NCI-H187 (cell line): ENCODE measurements at places on chromosomes 2 and 18.

- no peak for DNase-seq
These were observed 31.4 kb downstream of the MAP4K4 start for GRCh38 chr2:101728865-101729264.

- DNase-seq: no peak
These were observed 50.6 kb downstream of the SLC9A4 start for GRCh38 chr2:102523651-102524050.

DNA sequence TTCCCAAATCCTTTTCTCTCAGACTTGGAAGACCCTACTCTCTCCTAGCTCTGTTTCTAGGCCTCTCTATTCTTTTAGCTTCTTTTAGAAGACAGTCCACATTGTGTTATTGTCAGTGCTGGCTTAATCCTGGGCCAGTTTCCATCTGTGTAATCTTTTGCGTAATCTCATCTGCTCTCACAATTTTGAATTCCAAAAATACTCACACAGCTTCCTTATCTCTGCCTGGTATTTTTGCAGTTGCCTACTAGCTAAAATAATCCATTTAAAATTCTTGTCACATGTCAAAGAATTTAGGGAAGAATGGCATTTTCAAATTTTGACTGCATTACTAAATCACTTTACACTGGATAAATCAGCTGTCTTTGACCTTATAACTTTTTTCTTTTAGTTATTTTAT lies 200.6 kb upstream of the MEX3C start:
- DNase-seq: no peak

DNA sequence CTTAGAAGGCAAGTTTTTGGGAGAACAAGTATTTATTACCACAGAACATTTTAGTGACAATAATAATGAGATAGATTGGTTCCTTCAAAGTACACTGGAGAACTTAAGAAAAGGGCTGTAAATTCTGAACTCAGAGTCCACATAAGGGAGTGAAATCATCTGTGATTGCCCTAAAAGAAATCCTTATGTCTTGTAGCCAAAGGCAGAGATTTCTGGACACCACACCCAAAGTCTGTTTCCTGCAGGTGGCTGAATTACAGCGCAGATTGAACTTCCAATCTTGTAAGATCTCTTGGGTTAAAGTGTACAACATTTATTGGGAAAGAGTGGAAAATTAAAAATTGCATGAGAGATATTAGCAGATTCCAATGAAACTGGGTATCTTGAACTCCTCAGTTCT lies 143.8 kb downstream of the TAF4B start:
- no peak for DNase-seq

DNA sequence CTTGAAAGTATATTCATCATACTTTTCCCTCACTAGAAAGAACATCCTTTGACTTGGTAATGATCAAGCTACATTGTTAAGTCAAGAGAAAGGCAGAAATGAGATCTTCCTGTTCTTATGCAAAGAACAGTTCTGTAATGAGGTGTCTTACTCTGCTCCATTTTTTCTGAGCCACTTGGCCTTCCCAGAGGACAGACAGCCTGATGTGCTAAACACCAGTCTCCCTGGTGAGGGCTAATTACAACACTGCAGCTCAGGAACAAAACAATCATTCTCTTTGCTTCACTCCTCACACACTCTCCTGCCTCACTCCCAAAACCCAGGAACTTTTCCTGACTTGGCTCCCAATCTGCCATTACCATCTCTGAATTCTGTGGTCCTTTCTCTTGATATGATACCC lies 25.6 kb downstream of the TACR1 start:
- DNase-seq: no peak

- no peak for DNase-seq
These were observed 92.1 kb downstream of the TMEM18 start for GRCh38 chr2:584863-585823.

- no peak for DNase-seq
These were observed 118.6 kb downstream of the ANKRD44 start for GRCh38 chr2:197191940-197192322.

- DNase-seq: no peak
These were observed 114.7 kb downstream of the TNS1 start for GRCh38 chr2:217887841-217888701.

- DNase-seq: no peak
These were observed 238.4 kb upstream of the ETAA1 start for GRCh38 chr2:67158718-67159117.

DNA sequence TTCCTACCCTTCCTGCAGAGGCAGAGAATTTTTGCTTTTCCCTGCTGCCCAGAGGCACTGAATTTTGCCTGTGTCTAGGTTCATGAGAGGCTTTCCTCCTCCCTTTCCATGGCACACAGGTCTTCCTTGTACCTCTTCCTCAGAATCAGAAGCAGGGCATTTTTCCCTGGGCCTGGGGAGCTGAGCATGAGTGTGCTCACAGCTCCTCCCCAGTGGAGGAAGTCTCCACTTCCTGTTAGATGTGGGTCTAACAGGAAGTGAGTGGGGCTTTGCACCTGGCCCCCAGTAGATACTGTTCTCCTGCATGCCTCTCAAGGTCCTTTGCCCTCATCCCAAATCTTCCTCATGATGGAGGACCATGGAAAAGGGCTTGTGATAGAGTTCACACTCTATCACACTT lies 297.2 kb upstream of the FIGN start:
- DNase-seq: no peak

- peak; percentile 32 for DNase-seq
These were observed 9.5 kb upstream of the SLC1A4 start for GRCh38 chr2:64979744-64980143.

DNA sequence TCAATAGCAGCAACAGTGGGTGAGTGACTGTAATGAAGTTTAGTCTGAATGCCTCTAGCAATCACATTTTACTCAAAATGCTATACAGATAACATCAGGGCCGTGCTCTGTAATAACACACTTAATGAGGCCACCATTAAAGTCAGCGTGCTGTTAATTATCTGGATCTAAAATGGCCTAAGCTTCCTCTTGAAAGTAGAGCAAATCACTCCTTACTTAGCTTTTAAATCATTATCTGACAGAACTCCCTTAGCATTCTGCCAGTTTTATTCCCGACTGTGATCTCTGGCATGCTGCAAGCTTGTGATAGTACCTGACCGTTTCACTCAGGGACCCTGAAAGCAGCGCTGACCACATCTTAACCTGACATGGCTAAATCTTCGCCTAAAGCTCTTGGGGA lies 9.0 kb downstream of the RPS7 start:
- no peak for DNase-seq

- no peak for DNase-seq
These were observed 3.6 kb downstream of the ACP1 start for GRCh38 chr2:268323-268722.

GRCh38 chr2:100252811-100253698 lies 69.2 kb downstream of the LONRF2 start:
- no peak for DNase-seq

- DNase-seq: no peak
These were observed 2.7 kb downstream of the VSNL1 start for GRCh38 chr2:17543131-17543660.

- no peak for DNase-seq
These were observed 44.8 kb downstream of the SPP2 start for GRCh38 chr2:234095301-234095700.

DNA sequence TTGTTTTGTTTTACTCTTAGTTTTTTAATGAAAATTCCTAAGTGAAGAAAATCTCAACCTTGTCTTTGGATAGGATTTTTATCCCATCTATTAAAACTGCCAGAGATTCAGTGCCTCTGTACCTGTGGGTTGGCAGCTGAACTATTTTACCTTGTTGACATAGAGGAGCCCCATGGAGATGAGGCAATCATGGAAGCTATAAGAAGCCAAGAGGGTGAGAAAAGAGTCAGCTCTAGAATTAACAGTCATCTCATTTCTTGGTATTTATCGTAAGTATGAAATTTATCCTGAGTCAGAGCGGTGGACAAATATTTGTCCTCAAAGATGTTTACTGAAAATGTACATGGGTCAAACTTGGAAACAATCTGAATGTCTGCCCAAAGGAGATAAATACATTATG lies 35.8 kb upstream of the PGAP1 start:
- DNase-seq: no peak

DNA sequence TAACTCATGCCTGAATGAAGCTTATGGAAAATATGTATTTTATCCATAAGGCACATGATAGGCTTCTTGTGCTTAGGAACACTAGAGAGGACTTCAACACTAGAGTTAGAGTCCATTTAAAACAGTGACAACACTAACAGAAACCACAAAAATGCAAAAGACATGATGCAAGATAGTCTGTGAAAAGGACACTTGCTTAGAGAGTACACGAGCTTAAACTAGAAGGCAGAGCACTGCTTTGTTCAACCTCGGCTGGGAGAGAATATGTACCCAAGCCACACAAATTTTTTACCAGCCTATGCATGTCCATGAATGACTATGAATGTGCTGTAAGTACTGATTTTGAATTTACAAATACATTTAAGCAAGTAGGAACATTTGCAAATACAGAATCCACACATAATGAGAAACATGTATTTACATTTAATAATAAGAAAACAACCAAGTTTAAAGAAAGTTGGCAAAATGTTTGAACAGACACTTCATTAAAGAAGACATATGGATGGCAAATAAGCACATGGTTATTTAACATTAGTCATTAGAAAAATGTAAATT lies 130.6 kb downstream of the SPOPL start:
- no peak for DNase-seq

DNA sequence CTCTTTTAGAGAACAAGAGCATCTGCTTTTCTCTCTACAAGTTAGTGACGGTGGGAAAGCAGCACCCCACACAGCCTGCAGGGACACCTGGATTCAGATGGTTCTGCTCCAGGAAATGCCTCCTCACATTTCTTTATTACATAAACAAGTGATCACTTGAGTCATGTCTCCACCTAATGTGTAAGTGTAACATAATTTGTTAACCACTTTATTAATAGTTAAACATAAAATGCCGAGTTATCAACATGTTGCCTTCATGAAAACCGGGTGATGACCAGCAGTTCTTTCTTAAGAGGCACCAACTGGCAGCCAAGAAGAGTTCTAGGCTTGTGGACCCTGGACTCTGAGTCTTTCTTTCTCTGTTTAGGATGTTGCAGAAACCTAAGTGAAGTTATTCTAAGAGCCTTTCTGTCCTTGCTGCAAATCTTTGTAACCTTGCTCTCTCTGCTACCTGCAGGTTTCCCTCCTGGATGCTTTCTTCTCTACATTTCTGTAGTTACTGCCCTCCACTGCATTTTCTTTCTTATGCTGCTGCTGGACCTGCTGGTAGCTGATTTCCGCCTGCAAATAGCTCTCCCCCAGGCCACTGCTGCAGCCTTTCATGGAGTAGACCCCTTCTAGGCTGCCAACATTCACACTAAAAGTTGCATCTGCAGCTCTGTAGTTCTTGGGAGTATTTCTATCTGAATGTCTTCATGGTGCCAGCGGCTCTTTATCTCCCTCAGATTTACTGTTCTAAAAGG lies 24.3 kb downstream of the UPP2 start:
- DNase-seq: no peak

- no peak for DNase-seq
These were observed 77.7 kb downstream of the KCTD18 start for GRCh38 chr2:200431996-200432705.

GRCh38 chr18:8031496-8031895 lies 464.4 kb downstream of the PTPRM start:
- DNase-seq: no peak

DNA sequence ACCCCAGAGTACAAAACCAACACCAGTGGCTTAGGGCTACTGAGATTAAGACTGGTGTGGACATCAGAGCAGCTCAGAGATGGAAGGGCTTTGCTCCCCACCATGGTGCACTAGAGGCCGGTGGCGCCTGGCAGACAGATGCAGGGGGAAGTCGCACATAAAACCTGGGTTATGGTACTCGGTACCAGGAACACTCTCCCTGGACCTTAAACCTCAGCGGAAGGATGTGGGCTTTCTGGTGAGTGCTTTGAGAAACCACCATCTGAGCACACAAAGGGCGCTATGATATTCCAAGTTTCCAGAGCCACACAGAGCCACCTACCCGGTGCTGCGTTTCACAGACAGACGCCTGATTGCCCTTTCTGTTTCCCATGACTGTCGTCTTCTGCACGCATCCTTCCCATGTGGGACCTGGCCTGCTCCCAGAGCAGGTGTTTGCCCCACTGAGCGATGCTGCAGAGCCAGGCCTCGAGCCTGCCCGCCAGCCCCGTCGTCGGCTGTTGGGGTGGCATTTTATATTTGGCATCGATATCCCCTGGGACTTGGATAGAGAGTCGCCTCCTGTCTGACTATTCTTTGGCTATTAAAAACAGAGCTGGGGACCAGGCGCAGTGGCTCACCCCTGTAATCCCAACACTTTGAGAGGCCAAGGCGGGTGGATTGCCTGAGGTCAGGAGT lies 89.5 kb upstream of the ODC1 start:
- no peak for DNase-seq

- DNase-seq: no peak
These were observed 59.9 kb upstream of the CYRIA start for GRCh38 chr2:16725549-16725948.

DNA sequence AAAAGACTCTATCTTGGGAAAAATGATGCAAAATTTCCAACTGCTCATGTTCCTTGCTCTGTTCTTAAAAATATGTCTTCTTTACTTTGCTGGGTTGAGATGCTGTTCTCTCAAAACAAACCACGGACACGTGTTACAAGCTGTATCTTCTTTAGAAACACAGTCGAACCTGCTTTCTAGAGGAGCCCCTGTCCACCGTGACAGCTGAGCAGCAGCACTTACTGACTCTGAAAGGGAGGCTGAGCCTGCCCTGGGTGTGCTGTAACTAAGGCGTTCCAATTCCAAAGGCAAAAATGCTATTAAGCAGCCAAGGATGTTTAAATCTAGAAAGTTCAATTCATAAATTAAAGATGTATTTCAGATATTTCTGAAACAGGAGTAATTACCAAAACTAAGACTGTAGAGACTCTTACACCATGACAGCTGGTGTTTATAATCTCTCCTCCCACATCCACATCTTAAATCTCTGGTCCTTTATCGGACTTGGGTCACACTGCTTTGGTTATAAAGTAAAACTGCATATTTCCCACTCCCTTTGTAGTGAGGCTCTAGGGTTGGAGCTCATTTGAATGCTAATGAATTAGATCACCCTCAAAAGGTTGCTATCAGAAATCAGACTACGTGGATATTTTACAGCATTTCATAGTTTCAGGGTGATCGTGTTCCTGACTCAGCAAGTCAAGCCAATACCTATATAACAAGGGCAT lies 281.2 kb upstream of the LYPD1 start:
- DNase-seq: no peak

DNA sequence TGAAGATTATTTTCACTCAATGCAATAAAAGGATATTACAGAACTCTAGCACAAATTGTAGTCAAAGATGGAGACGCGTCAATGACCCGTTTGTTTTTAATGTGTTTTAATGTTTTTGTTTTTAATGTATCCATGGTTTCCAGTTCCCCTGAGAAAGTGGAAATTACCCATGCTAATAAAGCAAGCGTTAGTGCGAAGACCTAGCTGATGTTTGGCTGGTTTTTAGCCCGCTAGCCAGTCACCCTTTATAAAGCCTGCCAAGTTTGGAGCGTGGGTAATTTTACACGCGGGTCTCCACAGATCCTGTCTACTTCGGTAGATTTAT lies 430 bp upstream of the CHMP1B start:
- no peak for DNase-seq

DNA sequence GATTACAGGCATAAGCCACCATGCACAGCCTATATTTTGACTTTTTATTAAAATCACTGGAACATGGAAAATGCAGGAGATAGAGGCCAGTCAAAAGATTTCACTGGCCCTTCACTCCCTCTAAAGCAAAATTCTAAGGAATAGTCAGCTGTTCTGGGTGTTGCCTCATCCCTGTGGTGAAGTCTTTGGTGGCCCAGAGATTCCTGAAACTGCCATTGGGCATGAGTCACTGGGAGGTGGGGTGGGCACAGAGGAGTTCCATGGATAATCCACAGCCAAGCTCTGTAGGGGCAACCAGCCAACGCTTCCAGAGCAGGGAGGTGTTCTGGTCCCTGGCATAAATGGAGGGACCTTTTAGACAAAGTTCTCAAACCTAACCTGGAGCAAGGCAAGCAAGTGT lies 89.7 kb upstream of the TTC39C start:
- DNase-seq: no peak
